ENCODE measurements at places on chromosomes 1 and 21. TPM values are rescaled to one million over a fixed set of nuclear protein-coding genes. Genes with fewer than 3 reads are reported as not detected.

CCDC181 gene
- not detected for total RNA-seq

DNA sequence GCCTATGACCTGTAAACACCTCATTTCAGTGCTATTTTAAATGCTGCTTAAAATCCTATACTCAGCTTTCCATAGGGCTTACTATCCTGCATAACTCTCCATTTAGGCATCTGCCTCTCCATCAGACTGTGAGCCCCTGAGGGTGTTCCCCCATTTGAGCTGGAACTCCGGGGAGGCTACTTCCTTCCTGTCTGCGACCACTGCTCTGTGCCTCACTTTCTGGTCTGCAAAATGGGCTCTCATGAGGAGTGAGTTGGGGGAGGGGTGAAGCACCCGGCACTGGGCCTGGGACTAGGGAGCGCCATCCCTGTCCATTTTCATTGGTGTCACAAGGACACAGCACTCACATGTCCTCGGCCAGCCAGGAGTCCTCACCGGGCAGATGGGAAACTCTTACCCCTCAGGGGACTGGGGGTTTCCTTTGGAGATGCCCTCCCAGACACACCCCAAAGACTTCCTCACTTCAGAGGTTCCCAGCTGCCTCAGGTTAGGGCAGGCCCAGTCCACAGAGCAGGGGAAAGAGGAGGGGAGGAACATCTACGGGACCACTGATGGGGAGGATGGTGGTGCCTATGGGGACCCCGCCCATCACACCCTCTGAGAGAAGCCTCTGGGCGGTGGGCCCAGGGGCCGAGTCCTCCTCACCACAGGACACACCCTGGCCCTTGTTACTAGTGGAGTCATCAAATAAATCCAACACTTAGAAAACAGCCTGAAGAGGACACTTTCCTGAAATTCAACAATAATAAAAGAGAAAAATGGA, 134.9 kb downstream of the MATN1 start:
- no peak for DNase-seq

GRCh38 chr21:38267136-38267755, 10.5 kb downstream of the KCNJ15 start:
- no peak for DNase-seq

- no peak for DNase-seq
Measured at GRCh38 chr21:33763582-33763899, 121.2 kb downstream of the ITSN1 start.

DNA sequence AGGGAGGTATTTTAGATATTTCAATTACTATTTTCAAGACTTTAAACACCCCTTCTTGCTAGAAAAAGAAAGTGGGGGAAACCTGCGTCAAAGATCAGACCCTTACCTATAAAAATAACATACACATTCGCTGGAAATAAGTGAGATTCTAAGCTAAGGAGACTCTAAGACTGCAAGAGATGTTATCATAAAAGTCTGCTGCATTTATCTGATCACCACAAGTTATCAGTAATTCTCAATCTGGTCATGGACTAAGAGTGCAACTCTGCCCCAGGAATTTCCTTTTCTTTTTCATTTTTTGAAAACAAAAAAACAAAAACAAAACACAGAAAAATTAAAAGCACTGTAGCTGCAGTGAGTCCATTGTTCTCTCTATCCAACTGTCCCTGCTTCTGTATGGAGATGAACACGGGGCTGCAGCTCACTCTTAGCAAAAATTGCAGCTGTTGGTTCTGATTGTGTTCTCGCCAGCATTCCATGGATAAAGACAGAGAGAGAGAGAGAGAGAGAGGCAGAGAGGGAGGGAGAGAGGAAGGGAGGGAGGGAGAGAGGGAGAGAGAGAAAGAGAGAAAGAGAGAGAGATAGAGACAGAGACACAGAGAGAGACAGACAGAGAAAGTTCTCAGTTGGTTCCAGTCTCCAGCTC, 14.1 kb downstream of the XKR8 start:
- DNase-seq = no peak

GRCh38 chr1:239987103-239987745, 104.5 kb upstream of the FMN2 start:
- DNase-seq = peak; percentile 37

DNA sequence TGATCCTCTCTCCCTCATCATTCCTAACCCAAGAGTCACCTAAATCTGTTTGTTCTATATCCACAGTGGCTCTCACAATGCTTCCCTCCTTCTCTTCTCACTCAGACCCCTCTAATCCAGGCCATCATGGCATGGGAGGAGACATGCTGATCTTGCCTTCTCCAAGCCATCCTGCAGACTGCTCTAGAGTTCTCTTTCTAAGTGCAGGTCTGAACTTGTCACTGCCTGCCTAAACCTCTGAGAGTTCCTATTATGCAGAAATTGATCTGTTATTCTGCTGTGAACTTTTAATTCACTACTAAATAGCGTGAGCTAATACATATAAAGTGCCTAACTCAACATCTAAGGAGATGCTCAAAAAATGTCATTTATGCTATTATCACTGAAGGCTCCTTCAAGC, 26.8 kb downstream of the LAMC2 start:
- no peak for DNase-seq

DNA sequence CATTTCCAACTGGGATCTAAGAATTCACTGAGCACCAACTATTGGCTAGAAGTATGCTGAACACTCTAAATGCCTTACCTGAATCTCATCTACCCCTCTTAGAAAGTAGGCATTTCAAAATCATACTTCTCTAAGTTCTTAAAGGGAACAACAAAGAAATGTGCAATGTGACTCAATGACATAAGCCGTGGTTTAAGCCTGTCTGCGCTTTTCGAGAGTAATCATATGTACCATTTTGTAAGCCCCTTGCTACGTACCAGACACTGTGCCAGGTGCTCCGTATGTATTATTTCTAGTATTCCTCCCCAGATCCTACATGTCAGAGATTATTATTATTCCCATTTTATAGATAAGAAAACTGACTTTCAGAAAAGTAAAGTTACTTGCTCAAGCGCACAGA, 454.2 kb downstream of the SETD4 start:
- no peak for DNase-seq

DNA sequence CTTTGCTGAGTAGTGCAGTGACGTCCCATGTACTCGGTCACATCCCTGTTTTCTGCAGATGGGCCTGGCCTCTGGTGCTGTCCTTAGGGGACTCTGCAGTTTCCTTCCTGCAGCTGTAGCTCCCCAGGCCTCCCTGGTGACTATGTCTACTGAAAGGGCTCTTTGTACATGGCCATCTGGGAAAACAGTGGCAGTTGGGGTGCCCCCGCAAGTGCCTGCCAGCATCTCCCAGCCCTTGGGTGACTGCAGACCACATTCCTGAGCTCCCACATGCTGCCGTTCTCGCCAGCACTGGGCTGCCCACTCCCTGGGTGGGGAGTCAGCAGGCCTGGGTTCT, 37.5 kb upstream of the KCNA10 start:
- DNase-seq = no peak

- DNase-seq = no peak
Measured at GRCh38 chr1:155827450-155827849, 29.6 kb downstream of the GON4L start.

GRCh38 chr1:9758559-9759121, 65.1 kb downstream of the CLSTN1 start:
- DNase-seq = no peak

Measured in HFFc6 (cell line).